GM23338 (cell line): ENCODE measurements at places on chromosomes 6 and 20.

DNA sequence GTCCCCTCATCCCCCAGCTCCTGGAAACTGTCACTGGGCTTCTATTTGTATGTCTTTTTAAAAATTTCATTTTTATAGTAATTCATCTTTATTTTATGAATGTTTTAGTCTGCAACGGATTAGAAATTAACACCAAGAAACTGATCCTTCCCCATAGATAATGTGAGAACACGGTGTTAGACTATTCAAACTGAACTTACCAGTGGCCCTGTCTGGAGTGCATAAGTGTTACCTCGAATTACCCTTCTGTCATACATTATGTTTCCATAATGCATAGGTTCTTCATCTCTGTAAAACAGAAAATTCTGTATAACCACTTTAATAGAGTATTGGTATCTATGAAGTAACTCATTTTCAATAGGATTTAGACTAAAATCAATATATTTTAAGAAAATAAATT, 6.4 kb downstream of the RSPH3 start:
- no peak for DNase-seq

GRCh38 chr6:128686084-128686483, 165.7 kb upstream of the PTPRK start:
- no peak for DNase-seq

DNA sequence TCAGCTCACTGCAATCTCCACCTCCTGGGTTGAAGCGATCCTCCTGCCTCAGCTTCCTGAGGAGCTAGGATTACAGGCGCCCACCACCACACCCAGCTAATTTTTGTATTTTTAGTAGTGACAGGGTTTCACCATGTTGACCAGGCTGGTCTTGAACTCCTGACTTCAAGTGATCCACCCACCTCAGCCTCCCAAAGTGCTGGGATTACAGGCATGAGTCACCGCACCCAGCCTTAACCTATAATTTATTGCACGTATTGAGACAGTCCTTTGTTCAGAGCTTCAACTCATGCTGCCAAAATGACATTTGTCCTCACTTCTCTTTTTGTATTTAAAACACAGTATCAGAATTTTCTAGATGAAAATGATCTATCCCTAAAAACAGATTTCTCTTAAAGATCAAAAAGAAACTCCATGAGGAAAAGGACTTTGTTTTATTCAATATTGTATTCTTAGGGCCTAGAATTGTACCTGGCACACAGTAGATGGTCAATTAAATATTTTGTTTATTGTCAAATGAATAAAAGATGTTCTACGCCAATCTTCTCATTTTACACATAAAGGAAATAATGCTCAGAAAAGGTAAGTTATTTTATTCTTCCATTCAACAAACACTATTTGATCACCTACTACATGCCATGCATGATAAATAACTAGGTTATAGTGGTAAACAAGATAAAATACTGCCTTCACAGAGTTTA, 10.8 kb downstream of the SERAC1 start:
- DNase-seq: no peak

- DNase-seq: no peak
Observed at GRCh38 chr20:58044286-58044685, 184.2 kb downstream of the ANKRD60 start.

- no peak for DNase-seq
Observed at GRCh38 chr6:46583081-46583480, 69.5 kb downstream of the CYP39A1 start.

GRCh38 chr6:136031982-136032381, 180.5 kb downstream of the PDE7B start:
- no peak for DNase-seq

DNA sequence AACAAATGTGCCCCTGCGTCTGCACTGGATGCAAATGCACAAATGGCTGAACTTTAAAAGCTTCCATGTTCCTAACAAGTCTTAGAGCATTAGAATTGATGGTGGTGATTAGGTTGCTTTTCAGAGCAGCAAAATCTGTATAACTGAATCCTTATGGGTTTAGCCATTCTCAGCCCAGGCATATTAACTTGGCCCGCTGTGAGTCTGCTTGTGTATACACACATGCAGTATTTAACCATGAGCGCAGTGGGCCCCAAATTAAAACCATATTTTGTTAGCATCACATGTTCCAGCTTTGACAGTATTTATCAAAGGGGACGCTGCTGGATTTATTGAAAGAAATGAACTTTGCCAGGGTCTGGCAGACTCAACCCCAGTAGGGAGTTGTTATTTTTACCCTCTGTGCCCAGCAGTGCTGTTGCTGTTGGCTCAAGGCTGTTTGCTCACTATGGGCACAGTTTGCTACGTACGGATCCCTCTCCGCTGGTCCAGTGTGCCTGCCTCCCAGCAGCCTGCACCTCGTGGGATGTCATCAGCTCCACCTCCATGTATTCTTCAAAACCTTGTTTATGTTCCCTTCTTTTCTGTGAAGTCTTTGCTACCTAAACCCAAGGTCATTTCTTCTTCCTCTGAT, 144.7 kb downstream of the QRSL1 start:
- no peak for DNase-seq

DNA sequence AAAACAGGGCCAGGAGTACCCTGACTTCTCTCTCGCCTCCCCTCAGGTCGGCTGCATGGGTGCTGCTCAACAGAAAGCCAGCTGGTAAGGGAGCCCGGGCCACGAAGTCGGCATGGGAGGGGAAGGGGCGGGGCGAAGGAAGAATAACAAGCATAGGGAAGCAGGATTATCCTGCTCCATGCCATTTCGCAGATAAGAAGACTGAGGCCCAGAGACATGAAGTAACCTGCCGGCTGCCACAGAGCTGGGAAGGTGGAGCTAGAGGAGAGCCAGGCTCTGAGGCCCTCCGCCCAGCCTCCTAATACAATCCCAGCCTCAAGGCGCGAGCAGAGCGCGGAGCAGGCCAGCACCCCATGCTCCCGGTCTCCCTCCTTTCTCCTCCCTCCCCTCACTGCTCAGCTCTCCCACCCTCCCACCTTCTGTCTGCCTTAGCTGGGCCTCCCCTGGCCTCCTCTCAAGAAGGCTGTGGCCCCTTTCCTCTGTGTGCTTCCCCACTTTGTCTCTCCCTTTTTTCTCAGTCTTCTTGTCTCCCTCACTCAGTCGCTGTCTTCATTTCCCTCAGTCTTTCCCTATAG, 13.2 kb upstream of the HMGA1 start:
- DNase-seq: peak; percentile 76

DNA sequence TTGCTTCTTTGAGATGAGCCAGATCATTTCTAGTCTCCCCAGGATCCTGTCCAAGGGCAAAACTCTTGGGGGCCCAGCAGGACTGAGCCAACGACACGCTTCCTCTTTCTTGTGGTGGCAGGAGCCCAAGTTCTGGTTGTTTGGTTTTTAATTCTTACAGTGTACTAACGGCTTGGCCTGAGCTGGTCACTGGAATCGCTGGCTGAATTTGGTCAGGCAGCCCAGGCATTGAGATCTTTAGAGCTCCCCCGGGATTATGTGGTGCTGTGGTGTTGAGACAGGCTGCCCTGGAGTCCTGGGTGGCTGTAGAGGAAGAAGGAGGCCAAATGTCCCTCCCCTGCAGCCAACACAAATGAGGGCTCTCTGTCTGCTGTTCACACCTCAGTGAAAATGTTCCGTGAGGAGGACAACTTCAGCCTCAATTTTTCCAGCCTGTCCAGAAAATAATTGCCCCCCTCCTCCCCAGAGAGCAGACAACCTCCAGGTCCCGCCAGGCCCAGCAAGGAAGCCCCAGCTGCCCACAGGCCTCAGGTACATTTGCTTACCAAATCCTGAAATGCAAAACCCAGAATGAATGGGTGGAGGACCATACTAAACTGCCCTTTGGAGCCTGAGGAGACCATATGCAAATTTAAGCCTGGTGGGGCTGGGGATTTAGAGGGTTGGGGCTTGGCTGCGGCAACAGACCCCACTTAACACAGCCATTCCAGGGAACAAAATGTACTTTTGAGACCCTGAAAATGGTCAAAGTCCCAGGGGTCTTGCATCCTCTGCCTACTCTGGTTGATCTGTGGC, 23.6 kb downstream of the BNIP5 start:
- no peak for DNase-seq

DNA sequence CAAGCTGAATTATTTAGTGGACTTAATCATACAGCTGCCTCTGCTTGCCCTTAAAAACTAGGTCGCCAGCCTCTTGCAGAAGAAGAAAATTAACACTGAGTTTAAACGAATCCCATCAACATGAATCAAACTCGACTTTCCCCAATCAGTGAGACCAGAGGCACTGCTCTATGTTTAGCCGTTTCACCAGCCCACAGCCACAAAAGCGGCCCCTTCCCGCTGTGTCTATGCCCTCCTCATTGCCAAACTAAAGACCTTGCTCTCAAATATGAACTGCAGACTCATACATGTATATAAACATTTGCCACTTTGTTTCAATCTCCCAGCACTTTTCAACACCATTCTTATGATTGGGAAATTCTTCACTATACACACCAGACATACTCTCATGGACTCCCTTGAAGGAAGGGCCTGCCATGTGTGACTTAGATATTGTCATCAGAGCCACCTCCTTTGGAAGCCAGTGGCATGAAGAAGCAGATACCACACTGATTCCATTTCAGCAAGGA, 105.8 kb upstream of the ADGRF1 start:
- no peak for DNase-seq

- peak; percentile 29 for DNase-seq
Observed at GRCh38 chr6:73579389-73579788, 58.6 kb upstream of the EEF1A1 start.

DNA sequence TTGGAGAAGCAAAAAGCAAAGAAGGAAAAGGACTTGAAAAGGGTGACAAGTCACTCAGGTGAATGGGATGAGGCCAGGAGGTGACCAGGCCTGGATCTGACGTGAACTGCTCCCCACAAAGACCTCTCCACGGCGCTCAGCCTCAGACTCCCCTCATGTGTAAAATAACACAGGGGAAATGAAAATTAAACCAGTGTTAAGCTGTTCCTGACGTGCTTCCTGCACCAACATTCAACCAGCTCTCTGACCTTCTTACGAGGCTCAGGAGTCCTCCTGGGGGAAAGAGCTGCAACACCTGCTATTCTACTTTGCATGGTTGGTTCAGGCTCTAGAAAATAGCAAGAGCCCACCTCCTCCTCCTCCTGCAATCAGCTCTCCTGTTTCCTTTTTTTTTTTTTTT, 256.7 kb downstream of the ATXN1 start:
- DNase-seq: no peak

DNA sequence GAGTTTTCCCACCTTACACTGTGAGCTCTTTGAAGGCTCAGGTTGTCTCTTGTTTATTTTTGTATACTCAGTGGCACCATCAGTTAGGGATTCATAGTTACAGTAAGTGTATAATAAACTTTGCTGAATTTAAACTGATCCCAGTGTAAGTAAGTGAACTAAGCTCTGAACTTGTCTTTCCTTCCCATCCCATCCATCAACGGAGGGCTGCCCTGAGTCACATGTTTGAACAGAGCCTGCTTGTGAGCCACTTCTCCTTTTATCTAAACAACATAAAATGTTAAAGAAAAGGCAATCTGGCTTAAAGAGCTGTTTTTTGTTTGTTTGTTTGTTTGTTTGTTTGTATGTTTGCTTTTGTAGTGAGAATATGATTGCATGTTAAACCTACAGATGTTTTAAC, 185.7 kb upstream of the MARCKS start:
- DNase-seq: no peak

DNA sequence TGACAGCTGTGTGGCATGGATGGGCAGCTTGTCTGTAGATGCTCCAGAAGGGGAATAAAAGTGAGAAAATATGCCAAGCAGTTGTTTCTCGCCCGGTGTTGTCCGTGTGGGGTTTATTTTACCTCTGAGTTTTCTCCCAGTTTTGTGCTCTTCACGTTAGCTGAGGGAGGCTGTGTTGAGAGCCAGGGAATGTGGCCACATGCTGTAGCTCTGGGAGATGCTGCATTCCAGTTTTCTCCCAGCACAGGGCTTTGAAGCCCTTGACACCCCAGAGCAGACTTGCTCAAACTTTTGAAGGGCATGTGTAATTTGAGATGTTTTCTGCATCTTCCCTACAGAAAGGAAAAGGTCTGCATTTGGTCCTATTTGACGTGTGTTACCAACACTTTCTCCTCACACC, 67.7 kb downstream of the RREB1 start:
- peak; percentile 50 for DNase-seq

GRCh38 chr6:152130441-152130840, 323.0 kb downstream of the ESR1 start:
- DNase-seq: no peak

DNA sequence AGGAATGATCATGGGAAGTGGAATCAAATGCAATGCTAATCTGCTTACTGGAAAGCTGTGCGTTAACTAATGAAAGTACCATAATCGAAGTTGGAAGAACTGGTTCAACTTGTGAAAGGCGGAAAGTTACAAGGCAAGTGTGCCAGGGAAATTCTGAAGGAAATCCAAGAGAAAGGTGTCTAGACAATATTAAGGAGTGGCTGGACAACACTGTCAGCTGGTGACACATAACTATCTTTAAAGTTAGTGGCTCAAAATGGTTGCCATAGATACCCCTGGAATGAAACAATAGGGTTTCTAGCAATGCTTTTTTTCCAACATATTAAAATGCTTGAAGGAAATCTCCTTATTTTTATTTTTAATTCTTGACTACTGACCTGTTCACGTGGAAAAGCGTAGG, 90.4 kb downstream of the BMP2 start:
- DNase-seq: no peak

GRCh38 chr6:20246125-20246524, 33.9 kb upstream of the MBOAT1 start:
- no peak for DNase-seq

DNA sequence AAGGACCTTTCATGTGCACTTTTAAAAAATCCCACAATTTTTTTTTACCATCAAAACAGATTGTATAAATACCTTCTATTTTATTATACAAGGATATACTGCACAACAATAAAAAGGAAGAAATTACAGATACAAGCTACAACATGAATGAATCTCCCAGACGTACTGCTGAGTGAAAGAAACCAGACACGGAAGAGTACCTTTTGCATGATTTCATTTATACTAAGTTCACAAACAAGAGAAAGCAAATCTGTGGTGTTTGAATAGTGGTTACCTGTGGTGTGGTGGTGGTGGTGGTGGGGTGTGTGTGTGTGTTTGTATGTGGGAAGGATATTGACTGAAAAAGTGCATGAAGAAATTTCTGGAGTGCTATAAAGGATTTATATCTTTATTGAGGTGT, 6.8 kb upstream of the PLCB4 start:
- DNase-seq: no peak

DNA sequence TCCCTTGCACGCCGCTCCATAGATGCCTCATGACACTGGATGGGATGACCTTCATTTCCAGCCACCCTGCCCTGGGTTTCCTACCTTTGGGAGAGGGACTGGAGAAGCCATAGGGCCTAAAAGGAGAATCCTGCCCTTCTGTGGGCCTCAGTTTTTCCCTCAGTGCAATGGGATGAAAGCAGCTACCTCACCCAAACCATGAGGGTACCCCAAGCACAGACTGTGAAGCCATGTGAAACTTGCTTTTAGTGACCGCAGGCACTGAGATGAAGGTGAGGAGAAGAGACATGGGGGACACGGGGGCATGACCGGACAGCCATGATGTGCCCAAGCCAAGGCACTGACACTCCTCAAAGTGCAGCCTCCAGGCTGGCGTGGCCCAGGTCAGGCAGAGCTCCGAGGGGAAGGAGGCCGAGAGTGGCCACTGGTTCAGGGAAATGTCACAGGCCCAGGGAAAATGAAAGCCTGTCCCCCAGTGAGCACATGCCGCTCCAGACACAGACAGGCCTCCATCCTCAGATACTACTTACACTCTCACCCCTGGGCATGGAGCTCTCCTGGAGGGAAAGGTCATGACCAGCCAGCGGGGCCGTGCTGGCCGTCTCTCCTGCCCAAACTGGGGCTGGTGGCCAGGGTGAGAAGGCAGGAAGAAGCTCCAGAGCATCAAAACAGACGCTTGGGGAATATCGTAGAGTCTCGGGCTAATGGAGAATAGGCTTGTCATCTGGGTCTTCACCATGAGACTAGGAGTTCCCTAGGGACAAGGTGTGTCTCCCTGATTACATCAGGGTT, 116.2 kb downstream of the GRM4 start:
- DNase-seq: no peak
